ENCODE measurements at places on chromosomes 13 and 19.

- DNase-seq: no peak
These were observed 50.0 kb downstream of the RB1 start for GRCh38 chr13:48353590-48353989.

DNA sequence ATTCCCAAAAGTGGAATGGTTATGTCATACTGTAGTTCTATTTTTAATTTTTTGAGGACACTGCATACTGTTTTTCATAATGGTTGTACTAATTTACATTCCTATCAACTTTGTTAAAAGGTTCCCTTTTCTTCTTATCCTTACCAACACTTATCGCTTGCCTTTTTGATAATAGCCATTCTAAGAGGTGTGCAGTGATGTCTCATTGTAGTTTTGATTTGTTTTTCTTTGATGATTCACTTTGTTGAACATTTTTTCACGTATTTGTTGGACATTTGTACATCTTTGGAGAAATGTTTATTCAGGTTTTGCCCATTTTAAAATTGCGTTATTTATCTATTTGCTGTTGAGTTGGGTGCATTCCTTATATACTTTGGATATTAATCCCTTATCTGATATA lies 188.8 kb upstream of the SPRY2 start:
- DNase-seq: peak; percentile 45

- peak; percentile 10 for DNase-seq
These were observed 934.6 kb downstream of the SLITRK1 start for GRCh38 chr13:82947683-82948082.

DNA sequence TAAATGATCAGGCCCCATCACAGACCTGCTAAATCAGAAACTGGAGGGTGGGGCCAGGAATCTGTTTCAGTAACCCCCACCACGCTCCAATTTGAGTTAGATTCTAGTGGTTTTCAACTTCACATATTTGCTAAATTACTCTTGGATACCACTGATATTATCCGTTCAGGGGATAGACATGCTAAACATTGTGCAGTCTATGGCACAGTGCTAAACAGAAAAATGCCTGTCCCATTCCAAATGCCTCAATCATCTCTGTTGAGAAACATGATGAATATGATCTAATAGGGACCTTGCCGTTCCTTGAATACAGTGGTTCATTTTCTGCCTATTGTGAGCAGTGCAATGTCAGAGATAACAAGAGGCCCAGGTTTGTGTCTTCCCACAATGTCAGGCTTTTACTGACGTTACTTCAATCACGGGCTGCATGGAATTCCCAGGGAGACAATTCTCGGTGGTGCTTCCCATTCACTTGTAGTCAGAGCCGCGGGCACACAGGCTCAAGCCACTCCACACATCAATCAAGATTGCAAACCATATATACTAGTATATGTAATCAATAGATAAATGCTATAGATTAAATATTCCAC lies 52.7 kb downstream of the MYO16 start:
- peak; percentile 68 for DNase-seq

DNA sequence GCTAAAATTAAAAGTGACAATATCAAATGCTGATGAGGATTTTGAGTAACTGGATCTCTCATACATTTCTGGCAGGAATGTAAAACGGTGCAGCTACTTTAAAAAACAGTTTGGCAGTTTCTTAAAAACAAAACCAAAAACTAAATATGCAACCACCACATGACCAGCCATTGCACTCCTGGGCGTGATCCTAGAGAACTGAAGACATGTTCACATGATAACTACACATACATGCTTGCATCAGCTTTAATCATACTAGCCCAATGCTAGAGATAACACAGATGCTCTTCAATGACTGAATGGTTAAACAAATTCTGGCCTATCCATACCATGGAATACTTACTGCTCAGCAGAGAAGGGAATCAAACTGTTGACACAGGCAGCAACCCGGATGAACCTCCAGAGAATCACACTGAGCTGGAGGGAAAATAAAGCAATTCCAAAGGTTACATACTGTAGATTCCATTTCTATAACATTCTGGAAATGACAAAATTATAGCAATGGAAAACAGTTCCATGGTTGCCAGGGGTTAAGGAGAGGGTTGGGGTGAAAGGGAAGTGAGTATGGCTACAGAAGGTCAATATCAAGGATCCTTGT lies 25.5 kb upstream of the NAXD start:
- no peak for DNase-seq

DNA sequence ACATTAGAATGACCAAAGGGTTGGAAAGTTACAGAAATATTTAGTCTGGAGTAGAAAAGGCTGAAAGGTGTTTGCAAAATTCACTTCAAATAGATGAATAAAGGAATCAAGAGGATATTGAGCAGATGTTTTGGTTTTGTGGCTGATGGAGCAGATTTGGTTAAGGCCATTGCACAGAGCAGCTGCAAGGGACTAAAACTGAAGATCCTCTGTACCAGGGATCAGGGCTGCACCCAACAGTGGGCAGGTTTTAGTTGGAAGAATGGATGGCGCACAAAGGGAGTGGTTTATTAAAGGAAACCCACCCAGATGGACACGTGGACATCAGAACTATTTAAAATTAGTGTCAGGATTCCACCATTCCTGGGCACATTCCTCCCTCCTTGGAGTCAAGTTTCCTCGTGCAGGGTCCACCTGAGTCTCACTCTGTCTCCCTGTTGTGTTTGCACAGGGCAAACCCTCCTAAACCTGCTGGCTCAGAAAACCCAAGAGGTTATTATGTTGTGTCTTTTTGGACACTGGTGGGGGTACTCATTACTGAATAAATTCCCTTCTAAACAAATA lies 9.2 kb upstream of the UBAC2 start:
- DNase-seq: no peak

DNA sequence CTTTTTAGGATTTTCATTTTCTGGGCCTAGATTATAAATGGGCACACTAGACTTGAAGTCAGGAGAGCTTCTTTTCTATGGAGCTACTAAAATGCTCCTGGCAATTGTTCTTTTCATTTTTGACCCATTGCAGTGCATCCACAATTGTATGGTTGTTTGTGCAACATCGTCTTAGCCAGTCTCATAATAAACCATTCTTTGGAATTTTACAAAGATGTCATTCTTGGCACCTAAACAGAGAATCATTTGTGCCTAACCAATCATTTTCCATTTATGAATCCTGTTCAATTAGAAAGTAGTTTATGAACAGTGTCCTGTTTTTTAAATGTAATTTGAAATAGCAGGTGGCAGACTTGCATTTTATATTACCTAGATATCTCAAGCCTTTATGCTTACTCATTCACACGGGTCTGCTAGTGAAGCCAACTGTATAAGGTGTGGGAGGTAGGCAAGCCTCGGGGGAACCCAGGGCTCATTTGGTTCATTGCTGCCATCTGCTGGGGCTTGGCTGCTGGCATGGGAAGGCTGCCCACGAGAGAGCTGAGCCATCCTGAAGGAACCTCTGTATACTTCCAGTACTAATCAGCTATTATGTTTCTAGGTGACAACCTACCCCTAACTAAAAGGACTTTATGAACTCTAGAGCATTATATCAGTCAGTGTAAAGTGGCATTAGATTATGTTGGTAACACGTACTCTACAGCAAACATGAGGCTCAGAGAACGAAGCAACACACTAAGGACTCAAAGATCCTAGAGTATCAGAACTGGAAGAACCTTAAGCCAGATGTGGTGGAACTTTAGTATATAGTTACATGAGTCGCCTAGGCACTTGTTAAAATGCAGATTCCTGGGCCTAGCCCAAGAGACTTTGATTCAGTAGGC lies 60.0 kb downstream of the TPT1 start:
- peak; percentile 64 for DNase-seq
